ENCODE measurements at places on chromosomes 5 and 9.
A peak's percentile ranks its signal among the peaks of the same experiment; 100 is the strongest.

GRCh38 chr5:14724633-14725032 is 60.1 kb downstream of the OTULIN start:
- DNase-seq: no peak

DNA sequence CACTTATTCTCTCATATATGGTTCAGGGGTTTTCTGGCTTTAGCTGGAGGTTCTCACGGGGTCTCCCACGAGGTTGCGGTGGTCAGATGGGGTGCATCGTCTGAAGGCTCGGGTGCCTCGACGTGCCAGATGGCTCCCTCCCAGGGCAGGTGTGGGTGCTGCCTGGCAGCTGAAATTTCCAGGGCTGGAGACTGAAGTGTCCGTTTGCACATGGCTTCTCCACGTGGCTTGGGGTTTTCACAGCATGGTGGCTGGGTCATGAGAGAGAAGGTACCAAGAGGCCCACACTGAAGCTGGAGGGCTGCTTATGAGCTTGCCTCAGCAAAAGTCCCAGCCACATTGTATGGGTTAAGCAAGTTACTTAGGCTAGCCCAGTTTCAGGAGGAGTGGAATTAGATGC is 218.6 kb downstream of the AGTPBP1 start:
- DNase-seq: no peak

DNA sequence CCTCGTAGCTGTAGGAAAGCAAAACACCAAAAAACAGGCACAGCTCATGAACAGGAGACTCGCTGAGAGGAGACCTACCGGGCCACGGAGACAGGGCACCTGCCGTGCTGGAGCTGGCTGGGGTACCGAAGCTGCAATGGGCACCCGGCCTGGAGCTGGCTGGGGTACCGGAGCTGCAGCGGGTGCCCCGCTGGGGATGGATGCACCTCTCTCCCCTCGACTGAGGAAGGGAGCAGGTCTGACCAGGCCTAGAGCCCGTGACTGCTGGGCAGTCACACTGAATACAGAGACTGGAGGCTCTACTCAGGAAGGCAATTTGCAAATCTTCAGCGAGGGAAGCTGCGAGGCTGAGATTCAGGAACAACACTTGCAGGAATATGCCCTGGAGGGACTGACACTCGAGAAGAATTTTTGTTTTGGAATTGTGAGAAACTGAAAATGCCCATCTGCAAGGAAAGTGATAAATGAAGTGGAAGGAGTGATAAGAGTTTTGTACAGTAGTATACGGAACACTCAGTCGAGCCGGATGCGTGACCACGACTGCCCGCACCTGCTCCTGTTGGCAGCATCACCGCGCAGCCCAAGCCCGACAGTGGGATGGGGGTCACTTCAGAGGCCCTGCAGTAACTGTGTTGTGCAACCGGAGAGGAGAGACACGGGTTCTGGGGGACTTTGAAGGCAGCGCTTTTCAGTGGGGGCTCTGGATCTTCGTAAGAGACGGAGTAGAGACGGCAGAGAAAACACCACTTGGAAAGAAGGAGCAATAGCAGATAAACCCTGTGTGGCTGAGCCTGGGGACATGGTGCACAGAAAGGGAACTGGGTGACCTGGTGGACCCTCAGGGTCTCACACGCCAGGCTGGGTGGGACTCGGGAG is 27.9 kb upstream of the LPCAT1 start:
- peak; percentile 64 for DNase-seq

DNA sequence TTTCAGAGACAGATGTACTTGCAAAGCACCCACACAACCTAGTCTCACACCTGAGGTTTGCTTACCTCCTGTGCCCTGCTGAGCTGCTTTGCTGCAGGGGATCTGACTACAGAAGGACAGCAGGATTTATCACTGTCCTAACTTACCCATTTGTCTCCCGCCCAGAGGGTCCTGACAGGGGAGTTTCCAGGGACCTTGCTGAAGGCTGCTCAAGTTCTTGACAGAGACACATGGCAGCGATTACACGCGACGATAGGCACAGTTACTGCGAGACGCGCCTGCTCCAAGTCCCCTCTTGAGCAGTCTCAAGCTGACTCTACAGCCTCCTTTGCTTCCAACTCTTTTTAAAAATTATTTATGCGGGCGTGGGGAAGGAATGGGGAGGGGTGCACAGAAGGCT is 24.6 kb upstream of the GALNT10 start:
- DNase-seq: no peak

- no peak for DNase-seq
These were observed 1.5 kb upstream of the GLRA1 start for GRCh38 chr5:151926188-151926587.

- no peak for DNase-seq
These were observed 192.3 kb downstream of the TLE1 start for GRCh38 chr9:81497091-81497490.

- no peak for DNase-seq
These were observed 32.5 kb downstream of the COL27A1 start for GRCh38 chr9:114187827-114188226.
